Activated T-helper 17 cell treated with anti-CD3 and anti-CD28 coated beads, Interleukin-2, amount 50 U/mL, for 72 hours (primary cell): ENCODE measurements at places on chromosomes 4 and X.

DNA sequence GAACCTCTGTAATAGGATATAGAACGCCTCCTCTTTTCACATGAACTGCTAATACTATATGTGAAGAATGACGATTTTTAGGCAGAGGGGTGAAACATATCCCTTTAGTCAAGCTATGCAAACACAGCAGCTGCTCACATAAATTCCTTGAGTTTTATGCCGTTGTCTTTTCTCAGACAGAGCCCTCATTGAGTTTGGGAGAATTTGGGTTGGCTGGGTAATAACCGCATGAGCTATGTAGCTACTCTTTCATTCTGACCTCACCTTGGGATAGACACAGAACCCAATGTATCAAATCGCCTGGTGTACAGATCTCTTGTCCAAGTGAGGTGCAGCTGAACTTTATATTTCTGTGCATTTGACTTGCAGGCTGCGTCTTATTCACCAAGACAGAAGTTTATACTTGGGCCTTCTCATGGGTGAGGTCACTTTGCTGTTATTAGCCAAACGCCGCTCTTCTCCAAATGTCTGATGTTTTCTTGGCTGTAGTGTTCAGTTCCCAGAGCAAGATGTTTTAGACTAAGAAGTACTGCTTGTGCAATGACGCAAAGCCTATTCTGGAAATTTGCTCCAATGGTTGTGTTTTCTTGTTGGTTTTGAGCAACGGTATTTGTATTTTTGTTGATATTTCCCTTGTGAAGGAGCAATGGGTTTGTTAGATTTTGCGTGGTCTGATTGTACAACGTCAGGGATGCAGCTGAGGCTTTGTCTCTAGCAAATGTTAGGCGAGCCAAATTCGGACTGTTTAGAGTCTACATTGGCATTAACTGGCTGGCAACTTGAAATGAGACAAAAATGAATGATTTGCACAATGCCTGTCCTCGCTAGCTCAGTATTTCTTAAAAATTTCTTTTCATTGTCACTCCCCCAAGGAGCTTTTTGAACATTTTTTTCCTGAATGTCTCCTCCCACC lies 11.2 kb upstream of the SPARCL1 start:
- no peak for ATAC-seq
- H3K27me3 ChIP-seq: no peaks in the 10 kb centered on the region

GRCh38 chrX:9133426-9133825 lies 99.5 kb upstream of the FAM9B start:
- no peaks in the 10 kb centered on the region for H3K27me3 ChIP-seq
- H3K4me3 ChIP-seq: no peak overlapping the region
- ATAC-seq: no peak
- peaks cover 11% of the 10 kb centered on the region for H3K4me1 ChIP-seq
- no peaks in the 10 kb centered on the region for H3K36me3 ChIP-seq

- no peak overlapping the region for H3K27ac ChIP-seq
- H3K27me3 ChIP-seq: no peaks in the 10 kb centered on the region
- ATAC-seq: no peak
These were observed 19.1 kb downstream of the MFAP3L start for GRCh38 chr4:170007113-170007512.

DNA sequence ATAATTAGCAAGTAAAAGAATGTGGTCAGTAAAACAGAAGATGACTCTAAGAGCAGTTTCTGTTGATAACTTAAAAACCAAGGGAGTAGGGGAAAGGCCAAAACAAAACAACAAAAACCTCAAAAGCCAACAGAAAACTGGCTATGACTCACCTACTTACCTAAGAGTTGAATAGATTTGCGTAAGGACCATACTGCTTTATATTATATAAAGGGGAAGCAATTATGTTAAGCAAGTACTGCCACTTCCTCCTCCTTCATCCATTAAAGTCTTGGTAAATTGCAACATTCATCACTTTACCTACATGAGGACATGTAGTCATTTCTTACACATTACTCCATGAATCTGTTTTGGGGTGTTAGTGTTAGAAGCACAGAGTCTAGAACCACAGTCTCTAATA lies 85.9 kb upstream of the FAM47A start:
- H3K4me3 ChIP-seq: no peak overlapping the region
- no peak for ATAC-seq
- H3K4me1 ChIP-seq: no peaks in the 10 kb centered on the region
- H3K27ac ChIP-seq: no peak overlapping the region

- H3K36me3 ChIP-seq: peaks cover 43% of the 10 kb centered on the region
- peak; percentile 12 for ATAC-seq
- H3K4me3 ChIP-seq: no peak overlapping the region
These were observed 14.2 kb upstream of the HERC5 start for GRCh38 chr4:88442689-88443191.

DNA sequence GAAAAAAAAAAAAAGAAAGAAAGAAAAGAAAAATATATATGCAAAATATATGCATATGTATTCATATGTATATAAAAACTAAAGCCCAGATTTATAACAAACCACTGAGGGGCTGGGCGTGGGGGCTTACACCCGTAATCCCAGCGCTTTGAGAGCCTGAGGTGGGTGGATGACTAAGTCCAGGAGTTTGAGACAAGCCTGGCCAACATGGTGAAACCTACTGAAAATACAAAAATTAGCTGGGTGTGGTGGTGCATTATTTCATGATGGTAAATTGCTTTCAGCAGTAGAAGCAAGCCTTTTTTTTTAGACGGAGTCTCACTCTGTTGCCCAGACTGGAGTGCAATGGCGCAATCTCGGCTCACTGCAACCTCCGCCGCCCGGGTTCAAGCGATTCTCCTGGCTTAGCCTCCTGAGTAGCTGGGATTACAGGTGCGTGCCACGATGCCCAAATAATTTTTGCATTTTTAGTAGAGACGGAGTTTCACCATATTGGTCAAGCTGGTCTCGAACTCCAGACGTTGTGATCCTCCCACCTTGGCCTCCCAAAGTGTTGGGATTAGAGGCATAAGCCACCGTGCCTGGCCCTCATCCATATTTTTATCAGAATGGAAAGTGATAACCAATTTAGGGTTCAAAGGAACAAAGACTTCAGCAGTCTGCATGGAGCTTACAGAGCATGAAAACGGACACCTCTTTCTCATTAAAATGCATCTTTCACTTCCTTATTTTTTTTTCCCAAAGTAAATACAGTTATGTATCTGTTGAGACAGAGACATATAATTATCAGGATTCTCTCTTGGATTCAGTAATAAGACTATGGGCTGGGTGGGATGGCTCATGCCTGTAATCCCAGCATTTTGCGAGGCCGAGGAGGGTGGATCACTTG lies 27.7 kb upstream of the MOB1B start:
- H3K4me3 ChIP-seq: no peak overlapping the region
- no peak overlapping the region for H3K27ac ChIP-seq
- no peaks in the 10 kb centered on the region for H3K4me1 ChIP-seq
- H3K27me3 ChIP-seq: no peaks in the 10 kb centered on the region
- H3K36me3 ChIP-seq: no peaks in the 10 kb centered on the region
- ATAC-seq: no peak

- no peak overlapping the region for H3K27ac ChIP-seq
- H3K4me1 ChIP-seq: no peaks in the 10 kb centered on the region
- no peak for ATAC-seq
These were observed 85.0 kb upstream of the HELT start for GRCh38 chr4:184933311-184933710.

DNA sequence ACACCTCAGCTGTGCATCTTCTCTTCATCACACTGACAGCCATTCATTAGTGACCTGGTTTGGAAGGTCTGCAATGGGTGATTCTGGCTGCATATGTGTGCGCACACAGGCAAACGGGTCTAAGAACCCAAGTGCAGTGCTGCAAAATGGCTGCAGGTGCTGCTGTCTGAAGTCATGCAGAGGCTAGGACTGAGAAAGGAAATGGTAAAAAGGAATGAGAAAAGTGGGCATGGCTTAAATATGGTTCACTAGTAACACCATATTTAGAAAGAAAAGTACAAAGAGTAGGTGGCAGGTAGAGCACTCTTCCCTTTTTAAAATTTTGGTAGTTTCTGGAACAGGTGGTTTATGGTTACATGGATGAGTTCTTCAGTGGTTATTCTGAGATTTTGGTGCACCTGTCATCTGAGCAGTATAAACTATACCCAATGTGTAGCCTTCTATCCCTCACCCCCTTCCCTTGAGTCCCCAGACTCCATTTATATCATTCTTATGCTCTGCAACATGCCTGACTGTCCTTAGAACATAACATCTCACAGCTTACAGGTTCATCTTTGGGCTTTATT lies 78.4 kb downstream of the CCNG2 start:
- no peaks in the 10 kb centered on the region for H3K36me3 ChIP-seq
- no peaks in the 10 kb centered on the region for H3K4me1 ChIP-seq
- H3K4me3 ChIP-seq: no peak overlapping the region

DNA sequence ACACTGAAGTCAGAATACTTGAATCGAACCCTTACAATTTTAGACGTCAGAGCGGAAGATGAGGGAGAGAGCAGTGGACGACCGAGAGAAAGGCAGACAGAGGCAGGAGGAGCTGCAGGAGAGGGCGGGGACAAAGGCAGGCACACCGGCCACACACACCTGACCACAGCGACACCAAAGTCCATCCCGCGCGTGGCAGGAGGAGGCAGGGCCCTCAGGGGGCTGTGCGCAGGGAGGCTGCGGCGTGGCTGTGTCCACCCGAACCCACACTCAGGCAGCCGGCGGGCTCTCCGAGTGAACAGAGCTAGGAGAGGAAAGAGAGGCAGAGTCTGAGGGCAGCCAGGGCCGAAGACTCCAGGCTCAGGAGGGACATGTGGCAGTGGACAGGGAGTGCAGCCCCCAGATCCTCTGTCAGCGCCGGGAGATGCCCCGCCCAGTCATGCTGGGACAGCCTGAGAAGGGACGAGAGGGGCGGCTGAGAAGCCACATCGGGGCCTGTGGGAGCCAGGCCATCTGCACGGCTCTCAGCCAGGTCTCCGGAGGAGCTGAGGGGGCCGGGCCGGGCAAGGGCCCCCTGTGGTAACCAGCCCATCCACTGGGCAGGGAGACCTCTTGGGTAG lies 20.1 kb downstream of the GAK start:
- peaks cover 37% of the 10 kb centered on the region for H3K36me3 ChIP-seq
- H3K4me3 ChIP-seq: no peak overlapping the region
- ATAC-seq: no peak
- peak overlapping the region; percentile 74 for H3K27ac ChIP-seq

- H3K27me3 ChIP-seq: no peaks in the 10 kb centered on the region
- H3K36me3 ChIP-seq: no peaks in the 10 kb centered on the region
- H3K4me3 ChIP-seq: no peak overlapping the region
- ATAC-seq: peak; percentile 77
- no peak overlapping the region for H3K27ac ChIP-seq
- H3K4me1 ChIP-seq: no peaks in the 10 kb centered on the region
These were observed 501.8 kb downstream of the BCOR start for GRCh38 chrX:39595977-39596376.

GRCh38 chr4:123889507-123889906 lies 492.9 kb downstream of the SPRY1 start:
- H3K4me3 ChIP-seq: no peak overlapping the region
- ATAC-seq: no peak

- no peaks in the 10 kb centered on the region for H3K27me3 ChIP-seq
- no peak overlapping the region for H3K27ac ChIP-seq
- no peak for ATAC-seq
- no peak overlapping the region for H3K4me3 ChIP-seq
- no peaks in the 10 kb centered on the region for H3K36me3 ChIP-seq
These were observed 163.9 kb upstream of the SLC7A11 start for GRCh38 chr4:138405934-138406567.

DNA sequence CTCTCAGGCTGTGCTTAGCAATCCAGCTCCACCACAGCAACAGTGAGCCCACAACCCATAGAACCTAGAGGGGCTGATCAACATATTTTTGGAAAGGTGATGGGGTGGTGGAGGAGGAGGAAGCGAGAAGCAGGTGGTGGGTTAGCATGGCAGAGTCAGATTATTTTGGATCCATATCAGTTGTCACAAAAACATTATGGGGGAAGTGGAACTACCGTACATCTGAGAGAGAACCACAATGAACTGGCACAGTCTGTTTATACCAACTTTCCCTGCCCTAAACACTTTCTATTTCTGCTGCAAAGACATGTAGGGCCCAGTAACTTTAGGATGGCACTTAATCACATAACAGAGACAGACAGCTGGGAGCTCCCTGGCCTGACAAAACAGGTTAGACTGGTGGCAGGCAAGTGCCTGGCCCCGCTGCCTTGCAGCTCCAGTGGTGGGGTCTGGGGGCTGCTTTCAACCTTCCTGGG lies 4.3 kb downstream of the SLC9A7 start:
- H3K27ac ChIP-seq: peak overlapping the region; percentile 56
- H3K4me3 ChIP-seq: no peak overlapping the region
- H3K4me1 ChIP-seq: no peaks in the 10 kb centered on the region
- no peaks in the 10 kb centered on the region for H3K36me3 ChIP-seq
- H3K27me3 ChIP-seq: no peaks in the 10 kb centered on the region
- no peak for ATAC-seq

DNA sequence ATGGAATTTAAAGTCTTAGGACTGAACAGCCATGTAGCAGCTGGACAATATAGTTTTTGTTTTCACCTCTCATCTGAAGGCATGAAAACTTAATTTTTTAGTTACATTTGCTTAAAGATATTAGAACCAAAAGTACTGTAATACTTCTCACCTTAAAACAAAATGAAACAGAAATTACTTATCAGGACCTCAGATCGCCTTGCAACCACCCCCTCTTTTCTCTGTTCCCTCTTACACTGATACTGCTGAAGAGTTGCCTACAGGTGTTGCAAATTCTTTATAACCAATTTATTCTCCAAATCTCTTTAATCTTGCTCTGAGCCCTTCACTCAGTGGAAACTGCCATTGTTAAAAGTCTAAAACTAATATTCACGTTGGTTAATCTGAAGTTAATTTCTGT lies 145.0 kb downstream of the SPCS3 start:
- H3K27ac ChIP-seq: no peak overlapping the region
- no peaks in the 10 kb centered on the region for H3K36me3 ChIP-seq
- H3K27me3 ChIP-seq: no peaks in the 10 kb centered on the region

GRCh38 chr4:14046642-14047041 lies 419.1 kb upstream of the BOD1L1 start:
- H3K4me1 ChIP-seq: no peaks in the 10 kb centered on the region
- no peak overlapping the region for H3K4me3 ChIP-seq
- H3K36me3 ChIP-seq: no peaks in the 10 kb centered on the region
- H3K27me3 ChIP-seq: no peaks in the 10 kb centered on the region

DNA sequence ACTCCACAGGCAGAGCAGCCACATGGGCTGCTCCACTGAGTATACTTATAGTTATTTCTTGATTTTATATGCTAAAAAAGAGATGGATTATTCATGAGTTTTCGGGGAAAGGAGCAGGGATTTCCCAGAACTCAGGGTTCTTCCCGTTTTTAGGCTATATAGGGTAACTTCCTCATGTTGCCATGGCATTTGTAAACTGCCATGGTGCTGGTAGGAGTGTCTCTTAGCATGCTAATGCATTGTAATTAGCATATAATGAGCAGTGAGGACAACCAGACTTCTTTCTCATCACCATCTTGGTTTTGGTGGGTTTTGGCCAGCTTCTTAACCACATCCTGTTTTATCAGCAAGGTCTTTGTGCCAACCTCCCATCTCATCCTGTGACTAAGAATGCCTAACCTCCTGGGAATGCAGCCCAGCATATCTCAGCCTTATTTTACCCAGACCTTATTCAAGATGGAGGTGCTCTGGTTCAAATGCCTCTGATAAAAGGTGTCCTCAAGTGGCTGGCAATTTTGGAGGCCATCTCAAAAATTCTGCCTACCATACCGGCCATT lies 213.0 kb upstream of the VEGFC start:
- H3K36me3 ChIP-seq: no peaks in the 10 kb centered on the region
- no peak overlapping the region for H3K4me3 ChIP-seq
- no peaks in the 10 kb centered on the region for H3K27me3 ChIP-seq
- ATAC-seq: peak; percentile 44

- H3K4me3 ChIP-seq: peak overlapping the region; percentile 55
- H3K27me3 ChIP-seq: no peaks in the 10 kb centered on the region
- no peaks in the 10 kb centered on the region for H3K36me3 ChIP-seq
- peaks cover 12% of the 10 kb centered on the region for H3K4me1 ChIP-seq
- peak; percentile 87 for ATAC-seq
These were observed 9.5 kb upstream of the CASK start for GRCh38 chrX:41932885-41933284.
